ENCODE measurements at places on chromosomes 7 and 10.
A peak's percentile ranks its signal among the peaks of the same experiment; 100 is the strongest.

DNA sequence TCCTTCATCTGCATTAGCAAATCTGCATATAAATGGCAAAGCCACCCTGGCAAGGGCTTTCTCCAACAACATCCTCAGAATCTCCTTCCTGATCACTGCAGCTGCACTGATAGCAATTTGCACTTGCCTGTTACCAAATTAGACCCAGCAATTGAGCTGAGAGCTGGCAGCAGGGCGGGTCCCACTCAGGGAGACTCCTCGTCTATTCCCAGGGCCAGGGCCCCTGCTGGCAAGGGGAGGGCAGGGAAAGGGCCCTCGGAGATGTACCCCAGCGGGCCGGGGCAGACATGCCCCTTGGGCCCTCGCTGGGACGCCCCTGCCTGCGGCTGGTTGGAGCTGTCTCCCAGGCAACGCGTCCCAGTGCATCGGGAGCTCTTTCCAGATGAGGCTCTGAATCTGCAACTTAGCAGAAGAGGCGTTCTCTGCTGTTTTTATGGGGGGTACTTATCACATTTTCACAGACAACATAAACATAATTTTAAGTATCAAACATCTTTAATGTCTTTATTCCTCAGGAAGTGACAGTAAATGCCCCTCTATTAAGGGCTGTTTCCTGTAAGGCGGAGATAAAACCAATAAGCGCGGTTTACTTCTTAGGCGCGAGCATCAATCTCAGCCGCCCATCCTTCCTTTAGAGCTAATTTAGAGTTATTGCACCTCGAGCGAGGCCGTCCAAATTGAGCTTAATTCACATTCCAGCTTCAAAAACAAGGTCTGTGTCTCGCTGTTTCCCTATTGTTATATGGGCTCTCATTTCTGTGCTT lies 249.0 kb upstream of the PPP2R2D start:
- no peak for DNase-seq

DNA sequence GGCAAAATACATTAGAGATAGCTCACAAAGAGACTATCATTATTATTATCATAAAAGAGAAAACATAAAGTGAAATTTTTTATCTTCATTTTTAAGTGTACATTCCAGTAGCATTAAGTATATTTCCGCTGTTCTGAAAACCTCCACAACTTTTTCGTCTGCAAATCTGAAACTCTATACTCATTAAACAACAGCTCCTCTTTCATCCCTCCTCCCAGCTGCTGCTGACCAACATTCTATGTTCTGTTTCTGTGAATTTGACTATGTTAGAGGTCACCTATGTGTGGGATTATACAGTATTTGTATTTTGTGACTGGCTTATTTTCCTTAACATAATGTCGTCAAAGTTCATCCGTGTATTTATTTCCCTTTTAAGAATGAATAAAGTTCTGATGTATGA lies 429.3 kb upstream of the TPK1 start:
- DNase-seq, result no peak

GRCh38 chr7:32216759-32217158 lies 146.6 kb upstream of the PDE1C start:
- DNase-seq, result no peak

DNA sequence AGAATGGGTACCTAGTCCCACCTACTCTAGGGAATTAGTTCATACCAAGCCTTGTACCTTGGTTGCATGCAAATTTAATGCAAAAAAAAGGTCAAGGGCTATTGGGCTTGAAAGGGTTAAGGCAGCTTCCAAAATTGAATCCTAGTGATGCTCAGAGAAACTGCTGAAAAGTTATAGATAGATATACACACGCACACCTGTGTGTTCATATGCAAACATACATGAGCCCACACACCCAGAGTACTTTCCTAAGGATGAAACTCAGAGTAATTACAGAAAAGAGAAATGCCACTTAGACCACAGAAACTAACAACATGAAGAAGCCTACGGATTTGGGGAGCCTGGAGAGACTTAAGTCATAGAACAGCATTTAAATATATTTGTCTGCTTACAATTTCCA lies 1.5 kb downstream of the SLC25A13 start:
- DNase-seq, result peak; percentile 64

DNA sequence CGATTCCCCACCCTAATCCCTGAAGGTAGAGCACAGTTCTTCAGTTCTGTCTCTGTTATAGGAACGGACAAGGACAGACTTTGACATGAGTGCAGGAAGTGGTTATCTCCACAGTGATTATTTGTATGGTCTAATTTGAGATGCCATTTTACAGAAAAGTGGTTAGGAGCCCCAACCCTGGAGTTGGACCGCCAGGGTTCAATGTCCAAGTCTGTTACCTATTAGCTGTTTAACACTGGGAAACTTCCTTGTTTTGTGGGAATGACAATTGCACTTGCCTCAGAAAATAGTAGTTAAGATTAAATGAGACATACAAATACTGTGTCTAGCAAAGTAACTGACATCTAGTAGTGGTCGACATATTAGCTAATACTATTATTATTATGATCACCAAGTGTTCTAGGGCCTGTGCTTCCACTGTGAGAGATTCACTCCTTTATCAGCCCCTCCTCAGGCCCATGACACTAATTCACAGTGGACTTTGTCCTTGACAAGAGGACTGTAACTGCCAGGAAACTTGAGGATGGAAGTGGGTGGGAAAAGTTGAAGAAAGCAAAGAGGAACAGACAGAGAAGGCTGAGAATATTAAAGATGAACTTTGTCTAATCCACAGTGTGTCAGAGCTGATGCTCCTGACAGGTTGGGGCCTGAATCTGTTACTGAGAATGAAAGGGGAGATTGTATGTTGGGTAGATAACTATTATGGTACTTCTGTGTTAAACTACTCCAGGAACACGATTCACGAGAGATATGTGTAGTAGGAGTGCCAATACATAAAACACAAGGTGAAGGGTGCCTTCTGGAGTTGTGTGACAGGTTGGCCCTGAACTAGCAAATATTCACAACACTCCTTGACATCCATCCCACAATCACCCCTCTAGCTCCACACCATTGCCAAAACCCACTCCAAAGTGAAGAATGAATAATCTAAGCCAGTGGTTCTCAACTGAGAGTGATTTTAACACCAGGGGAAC lies 66.4 kb downstream of the TAC1 start:
- no peak for DNase-seq
